Activated CD8-positive, alpha-beta memory T cell treated with anti-CD3 and anti-CD28 coated beads for 1 hour (primary cell): ENCODE measurements at places on chromosomes 5 and 9.

DNA sequence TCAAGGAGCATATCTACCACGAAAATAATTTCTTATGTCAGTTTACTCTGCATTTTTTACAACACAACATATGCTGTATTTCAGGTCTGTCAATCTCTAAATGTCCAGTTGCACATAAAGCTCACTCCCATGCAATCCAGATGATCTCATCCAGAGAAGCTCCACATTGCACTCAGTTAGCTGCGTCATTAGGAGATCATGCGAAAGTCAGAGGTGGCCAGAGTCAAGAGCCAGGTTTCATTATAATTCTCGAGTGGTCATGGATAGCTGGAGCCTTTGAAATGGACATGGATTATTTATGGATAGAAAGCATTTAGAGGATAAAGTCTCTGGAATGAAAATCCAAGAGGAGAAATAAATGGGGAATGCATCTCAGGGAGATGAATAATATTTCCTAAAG is 232.3 kb downstream of the GAS1 start:
- DNase-seq: no peak

- DNase-seq: no peak
Measured at GRCh38 chr5:82595113-82595512, 317.0 kb upstream of the RPS23 start.

GRCh38 chr5:113205807-113206206 is 229.0 kb downstream of the TSSK1B start:
- DNase-seq: no peak

- no peak for DNase-seq
Measured at GRCh38 chr9:110217656-110218099, 9.7 kb upstream of the C9orf152 start.

DNA sequence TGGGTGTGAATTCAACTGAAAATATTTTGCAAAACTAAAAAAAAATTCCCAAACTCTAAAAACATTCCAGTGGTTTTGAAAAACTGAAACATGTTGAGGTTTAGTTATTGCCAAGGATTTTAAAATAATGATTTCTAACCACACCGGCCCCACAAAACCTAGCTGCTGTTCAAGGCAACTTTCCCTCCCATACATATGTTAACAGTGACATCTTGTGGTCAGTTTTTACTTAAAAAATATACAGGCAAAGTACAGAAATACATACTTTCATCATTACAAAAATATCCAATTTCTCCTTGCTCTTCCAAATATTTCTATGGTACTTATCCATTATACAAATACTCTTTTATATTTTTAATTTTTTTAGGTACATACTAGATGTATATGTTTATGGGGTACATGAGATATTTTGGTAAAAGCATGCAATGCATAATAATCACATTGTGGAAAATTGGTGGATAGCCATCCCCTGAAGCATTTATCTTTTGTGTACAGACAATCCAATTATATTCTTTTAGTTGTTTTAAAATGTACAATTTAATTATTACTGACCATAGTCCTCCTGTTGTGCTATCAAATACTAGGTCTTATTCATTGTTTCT is 34.4 kb upstream of the MRPS30 start:
- DNase-seq: no peak

DNA sequence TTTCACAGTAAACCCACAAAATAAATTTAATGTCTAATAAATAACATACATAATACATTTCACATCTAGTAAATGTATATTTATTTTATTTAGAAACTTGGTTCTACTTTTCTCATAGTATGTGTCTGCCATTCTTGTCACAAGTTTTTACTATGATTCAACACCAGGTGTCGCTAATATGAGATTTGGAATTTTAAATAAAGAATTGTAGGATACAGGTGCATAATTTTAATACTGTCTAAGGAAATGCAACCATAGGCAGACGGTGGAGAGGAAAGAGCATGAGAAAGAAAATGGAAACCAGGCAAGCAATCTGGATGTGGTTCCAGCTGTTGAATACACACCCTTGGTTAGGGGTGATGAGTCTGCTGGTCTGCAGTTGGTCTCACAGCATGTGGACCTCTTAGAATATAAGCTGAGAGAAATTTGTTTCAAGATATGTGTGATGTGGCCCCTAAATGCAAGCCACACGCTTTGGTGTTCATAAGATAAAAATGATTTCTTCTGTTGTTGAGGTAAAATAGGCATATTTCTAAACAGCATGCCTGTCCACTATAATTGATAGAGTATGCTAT is 114.7 kb upstream of the TXNDC8 start:
- DNase-seq: no peak

GRCh38 chr5:55732585-55732984 is 5.3 kb upstream of the DDX4 start:
- no peak for DNase-seq

- no peak for DNase-seq
Measured at GRCh38 chr5:66307647-66308241, 163.6 kb downstream of the SREK1 start.

DNA sequence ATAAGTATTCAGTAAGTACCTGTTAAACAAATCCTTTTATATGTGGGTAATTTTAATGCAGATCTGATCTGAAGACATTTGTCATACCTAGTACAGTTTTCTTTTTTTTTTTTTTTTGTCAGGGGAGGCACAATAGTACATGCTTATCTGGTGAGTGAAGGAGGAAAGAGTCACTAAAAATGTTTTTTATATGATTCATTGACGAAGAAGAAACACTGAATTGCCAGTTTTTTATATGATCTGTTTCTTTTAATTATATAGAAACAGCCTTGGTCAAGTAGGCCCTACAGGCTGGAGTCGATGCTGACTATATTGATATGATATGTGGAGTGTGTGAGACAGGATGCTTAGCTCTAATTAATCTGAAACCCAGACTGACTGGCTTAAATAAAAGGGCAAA is 315.2 kb downstream of the PSAT1 start:
- DNase-seq: no peak

DNA sequence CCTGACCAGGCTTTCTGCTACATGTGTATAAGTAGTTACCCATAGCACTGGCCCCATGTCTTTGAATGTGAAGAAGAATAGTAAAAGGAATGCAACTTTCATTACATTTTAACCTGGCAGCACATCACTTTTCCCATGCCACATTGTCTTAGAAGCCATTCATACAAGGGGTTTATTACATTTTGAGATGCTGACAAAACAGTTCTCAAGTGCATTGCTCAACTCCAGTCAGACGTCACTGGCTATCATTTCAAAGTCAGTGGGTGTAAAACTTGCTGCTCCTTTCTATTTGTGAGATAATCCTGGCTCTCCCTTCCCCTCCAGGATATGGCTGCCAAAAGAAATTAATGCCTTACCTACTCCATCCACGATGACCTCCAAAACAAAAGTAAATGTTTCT is 97.0 kb upstream of the VCAN start:
- DNase-seq: no peak

DNA sequence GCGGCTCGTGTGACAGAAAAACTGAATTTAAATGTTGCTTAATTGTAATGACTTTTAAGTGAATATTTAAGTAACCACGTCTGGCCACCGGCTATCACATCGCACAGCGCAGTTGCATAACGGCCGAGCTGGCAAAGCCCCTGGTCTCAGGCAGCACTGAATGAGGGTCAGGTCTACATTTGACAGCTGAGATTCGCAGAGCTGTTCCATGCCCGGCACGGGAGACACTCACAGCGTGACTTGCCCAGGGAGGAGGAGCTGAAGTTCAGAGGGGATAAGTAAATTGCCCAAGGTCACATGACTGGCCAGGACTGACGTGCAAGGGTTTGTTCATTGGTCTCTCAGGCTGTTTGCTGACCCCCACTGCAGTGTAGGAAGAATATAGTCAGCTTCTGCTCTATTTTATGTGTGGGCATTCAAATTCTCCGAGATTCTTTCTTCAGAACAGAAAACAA is 17.4 kb upstream of the COL5A1 start:
- no peak for DNase-seq

DNA sequence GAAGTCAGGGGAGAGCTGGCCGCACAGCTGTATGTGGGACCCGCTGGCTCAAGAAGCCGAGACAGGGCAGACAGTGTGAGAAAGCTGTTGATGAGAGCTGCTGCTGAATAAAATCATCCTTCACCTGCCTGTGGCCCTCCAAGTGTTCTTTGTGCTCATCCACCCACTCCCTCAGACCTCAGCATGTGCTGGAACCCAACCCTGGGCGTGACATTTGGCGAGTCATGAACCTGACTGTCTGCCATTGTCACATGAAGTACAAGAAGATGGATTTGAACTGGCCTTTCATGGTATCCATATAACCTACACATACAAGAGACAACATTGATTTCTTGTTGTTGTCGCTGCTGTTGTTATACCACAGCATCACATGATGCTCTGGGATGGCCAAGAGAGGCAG is 139.7 kb upstream of the PLCXD3 start:
- no peak for DNase-seq

DNA sequence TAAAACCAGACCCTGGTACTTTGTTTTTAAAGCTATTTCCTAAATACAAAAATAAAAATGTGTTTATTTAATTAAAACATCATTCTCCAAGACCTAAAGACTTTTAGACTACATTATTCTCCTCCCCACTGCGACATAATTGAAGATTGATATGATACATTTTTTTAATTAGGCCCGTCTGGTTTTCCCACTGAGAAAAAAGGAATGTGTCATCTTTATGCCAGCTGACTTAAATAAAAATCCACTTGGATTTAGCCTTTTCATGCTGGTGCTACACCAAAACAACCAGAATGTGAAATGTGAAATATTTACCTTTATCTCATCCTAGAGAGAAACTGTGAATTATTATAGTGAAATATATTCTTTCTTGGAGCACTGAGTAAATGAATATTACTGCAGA is 155.5 kb upstream of the PPP1R2B start:
- DNase-seq: no peak

DNA sequence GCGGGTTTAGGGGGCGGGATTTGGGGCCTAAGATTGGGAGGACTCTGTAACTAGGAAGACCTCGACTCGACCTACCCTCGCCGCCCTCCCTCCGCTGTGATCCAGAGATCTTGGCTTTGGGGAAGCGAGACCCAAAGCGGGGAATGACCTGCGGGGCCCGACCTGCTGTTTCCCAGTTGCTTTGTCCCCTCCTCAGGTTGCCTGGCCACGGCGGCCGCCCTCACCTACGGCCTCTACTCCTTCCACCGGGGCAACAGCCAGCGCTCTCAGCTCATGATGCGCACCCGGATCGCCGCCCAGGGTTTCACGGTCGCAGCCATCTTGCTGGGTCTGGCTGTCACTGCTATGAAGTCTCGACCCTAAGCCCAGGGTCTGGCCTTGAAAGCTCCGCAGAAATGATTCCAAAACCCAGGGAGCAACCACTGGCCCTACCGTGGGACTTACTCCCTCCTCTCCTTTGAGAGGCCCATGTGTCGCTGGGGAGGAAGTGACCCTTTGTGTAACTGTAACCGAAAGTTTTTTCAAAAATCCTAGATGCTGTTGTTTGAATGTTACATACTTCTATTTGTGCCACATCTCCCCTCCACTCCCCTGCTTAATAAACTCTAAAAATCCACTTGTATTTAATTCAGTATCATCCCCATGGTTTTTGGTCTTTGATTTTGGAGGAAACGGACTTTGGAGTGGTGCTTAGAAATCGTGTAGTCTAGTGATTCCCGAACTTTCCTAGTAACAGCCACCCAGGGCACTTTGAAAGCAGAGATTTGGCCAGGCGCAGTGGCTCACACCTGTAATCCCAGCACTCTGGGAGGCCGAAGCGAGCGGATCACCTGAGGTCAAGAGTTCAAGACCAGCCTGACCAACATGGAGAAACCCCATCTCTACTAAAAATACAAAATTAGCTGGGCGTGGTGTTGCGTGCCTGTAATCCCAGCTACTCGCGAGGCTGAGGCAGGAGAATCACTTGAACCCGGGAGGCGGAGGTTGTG is 878 bp downstream of the HIGD2A start:
- no peak for DNase-seq

DNA sequence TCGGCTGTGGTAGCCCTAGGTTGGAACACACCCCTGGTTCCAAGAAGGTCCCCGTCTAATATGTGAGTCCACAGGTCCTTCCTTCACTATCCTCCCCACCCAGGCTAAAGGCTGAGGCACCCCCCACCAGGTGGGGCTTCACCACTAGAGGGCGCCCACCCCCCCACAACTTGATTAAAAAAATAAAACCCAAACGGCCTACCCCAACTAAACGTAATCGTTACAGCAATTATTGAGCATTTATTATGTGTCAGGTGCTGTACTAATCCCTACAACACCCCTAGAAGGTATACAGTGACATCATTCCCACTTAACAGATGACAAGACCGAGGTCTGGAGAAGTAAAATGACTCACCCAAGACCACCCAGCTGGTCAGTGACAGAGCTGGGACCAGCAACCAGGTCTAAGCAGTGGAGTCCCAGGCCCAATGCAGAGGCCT is 65.0 kb downstream of the FGF18 start:
- DNase-seq: no peak

GRCh38 chr9:131628459-131629225 is 83.3 kb downstream of the PRRT1B start:
- DNase-seq: no peak

DNA sequence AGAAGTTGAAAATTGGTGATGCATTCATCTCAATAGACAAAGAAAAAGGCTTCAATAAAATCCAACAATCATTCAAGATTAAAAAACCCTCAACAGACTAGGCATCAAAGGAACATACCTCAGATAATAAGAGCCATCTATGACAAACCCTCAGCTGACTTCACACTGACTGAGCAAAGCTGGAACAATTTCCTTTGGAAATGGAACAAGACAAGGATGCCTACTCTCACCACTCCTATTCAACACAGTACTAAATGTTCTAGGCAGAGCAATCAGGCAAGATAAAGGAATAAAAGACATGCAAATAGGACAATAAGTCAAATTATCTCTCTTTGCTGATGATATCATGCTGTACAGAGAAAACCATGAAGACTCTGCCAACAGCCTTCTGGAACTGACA is 1188.1 kb downstream of the DTWD2 start:
- DNase-seq: no peak

DNA sequence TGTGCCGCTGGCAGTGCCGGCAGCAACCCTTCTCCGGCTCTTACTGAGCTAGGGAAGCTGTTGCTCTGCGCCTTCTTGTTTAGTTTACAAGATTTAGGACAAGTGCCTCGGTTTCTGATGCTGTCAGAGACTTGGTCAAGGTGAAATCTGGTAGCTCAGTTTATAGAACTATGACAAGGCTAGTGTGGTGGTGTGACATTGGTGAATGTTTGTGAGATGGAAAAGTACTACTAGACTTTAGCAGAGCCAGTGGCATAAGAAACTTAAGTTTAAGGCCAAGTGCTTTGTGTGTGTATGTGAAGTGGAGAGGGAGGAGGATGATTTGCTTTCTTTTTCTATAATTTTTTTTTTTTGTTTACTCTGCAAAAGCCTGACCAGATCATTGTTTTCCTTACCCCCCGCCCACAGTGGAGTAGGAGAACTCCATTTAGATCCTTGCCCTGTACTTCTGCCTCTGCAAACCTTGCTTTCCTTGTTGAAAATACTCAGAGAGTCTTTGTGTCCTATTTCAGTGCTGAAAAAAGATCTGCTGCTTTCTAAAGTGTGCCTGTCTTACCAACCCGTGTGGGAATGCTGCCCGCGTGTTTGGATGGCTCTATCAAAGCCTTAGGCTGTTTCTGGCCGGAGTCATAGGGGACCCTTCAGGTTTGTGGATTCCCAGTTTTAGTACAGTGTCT is 75.9 kb downstream of the TRIO start:
- no peak for DNase-seq
